ENCODE measurements at places on chromosomes 16 and 17. TPM values are rescaled to one million over a fixed set of nuclear protein-coding genes. Genes with fewer than 3 reads are reported as not detected.

PPM1E gene
- 0.66 TPM for total RNA-seq

QRICH2 gene
- total RNA-seq: 1.6 TPM

STH gene
- not detected for total RNA-seq

EPOP gene
- 11.2 TPM for total RNA-seq

TBC1D3L gene
- 9.9 TPM for total RNA-seq

PRSS53 gene
- total RNA-seq: 6.0 TPM

SPATA32 gene
- total RNA-seq: 1.0 TPM

KRTAP9-2 gene
- total RNA-seq: not detected

COG8 gene
- total RNA-seq: 39.4 TPM

ATF7IP2 gene
- 22.8 TPM for total RNA-seq

RHBDL3 gene
- total RNA-seq: 0.66 TPM

APOBR gene
- 2.0 TPM for total RNA-seq

CD300A gene
- total RNA-seq: 3.1 TPM

HLF gene
- 4.2 TPM for total RNA-seq

TNFRSF13B gene
- not detected for total RNA-seq

SERPINF2 gene
- 5.9 TPM for total RNA-seq

TBC1D3E gene
- total RNA-seq: not detected

OR1F1 gene
- total RNA-seq: not detected

ASPHD1 gene
- total RNA-seq: 8.2 TPM

PRR29 gene
- 0.52 TPM for total RNA-seq

KCNJ2 gene
- 0.78 TPM for total RNA-seq

KRT12 gene
- not detected for total RNA-seq

EVI2B gene
- 4.9 TPM for total RNA-seq

NPB gene
- total RNA-seq: 1.8 TPM

KRTAP1-1 gene
- total RNA-seq: not detected

KRTAP4-9 gene
- not detected for total RNA-seq

FBXW10B gene
- not detected for total RNA-seq

WFIKKN2 gene
- 0.26 TPM for total RNA-seq

CA10 gene
- total RNA-seq: 0.26 TPM

ETV4 gene
- 6.2 TPM for total RNA-seq

EPX gene
- not detected for total RNA-seq

GHDC gene
- total RNA-seq: 42.2 TPM

IGSF6 gene
- total RNA-seq: not detected

GAS7 gene
- 8.0 TPM for total RNA-seq

KRT24 gene
- not detected for total RNA-seq

ZNF75A gene
- 12.9 TPM for total RNA-seq

ACSM2B gene
- total RNA-seq: 1.3 TPM

MYL4 gene
- not detected for total RNA-seq

FOXJ1 gene
- total RNA-seq: 0.33 TPM

CDR2L gene
- total RNA-seq: 11.9 TPM

ZKSCAN2 gene
- 4.0 TPM for total RNA-seq

CDRT4 gene
- 48.1 TPM for total RNA-seq

ZNF750 gene
- not detected for total RNA-seq

CDH11 gene
- 17.6 TPM for total RNA-seq

PDE6G gene
- total RNA-seq: not detected

SEPTIN12 gene
- not detected for total RNA-seq

NPIPB9 gene
- 6.7 TPM for total RNA-seq

ESRP2 gene
- total RNA-seq: 55.0 TPM

TMEM235 gene
- total RNA-seq: not detected

CSHL1 gene
- not detected for total RNA-seq

SLFN11 gene
- total RNA-seq: 9.2 TPM

CEMP1 gene
- 0.52 TPM for total RNA-seq

PRSS21 gene
- 1.6 TPM for total RNA-seq

Data from body of pancreas (tissue), 4 donors.